ENCODE measurements at places on chromosomes 3 and 15.

GRCh38 chr15:49688135-49688790, 67.4 kb downstream of the DTWD1 start:
- DNase-seq: no peak

DNA sequence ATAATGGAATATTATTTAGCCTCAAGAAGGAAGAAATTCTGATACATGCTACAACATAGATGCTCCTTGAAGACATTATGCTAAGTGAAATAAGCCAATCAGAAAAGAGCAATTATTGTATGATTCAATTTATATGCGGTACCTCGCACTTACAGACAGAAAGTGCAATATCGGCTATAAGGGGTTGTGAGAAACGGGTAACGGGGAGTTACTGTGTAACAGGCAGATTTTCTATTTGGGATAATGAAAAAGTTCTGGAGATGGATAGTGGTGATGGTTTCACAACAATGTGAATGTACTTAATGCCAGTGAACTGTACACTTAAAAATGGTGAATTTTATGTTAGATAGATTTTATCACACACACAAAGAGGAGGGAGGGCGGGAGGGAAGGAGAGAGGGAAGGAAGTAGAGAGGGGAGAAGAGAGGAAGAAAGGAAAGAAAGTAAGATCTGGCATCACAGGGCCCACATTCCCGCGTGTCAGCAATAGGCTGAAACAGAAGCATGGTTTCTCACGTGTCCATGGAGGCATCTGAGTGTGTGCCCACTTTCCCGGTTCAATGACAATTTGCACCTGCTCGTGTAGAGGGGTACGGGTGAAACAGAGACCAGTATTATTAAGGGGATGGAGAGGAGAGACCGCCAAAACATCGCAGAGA, 700 bp upstream of the BLM start:
- DNase-seq: no peak

DNA sequence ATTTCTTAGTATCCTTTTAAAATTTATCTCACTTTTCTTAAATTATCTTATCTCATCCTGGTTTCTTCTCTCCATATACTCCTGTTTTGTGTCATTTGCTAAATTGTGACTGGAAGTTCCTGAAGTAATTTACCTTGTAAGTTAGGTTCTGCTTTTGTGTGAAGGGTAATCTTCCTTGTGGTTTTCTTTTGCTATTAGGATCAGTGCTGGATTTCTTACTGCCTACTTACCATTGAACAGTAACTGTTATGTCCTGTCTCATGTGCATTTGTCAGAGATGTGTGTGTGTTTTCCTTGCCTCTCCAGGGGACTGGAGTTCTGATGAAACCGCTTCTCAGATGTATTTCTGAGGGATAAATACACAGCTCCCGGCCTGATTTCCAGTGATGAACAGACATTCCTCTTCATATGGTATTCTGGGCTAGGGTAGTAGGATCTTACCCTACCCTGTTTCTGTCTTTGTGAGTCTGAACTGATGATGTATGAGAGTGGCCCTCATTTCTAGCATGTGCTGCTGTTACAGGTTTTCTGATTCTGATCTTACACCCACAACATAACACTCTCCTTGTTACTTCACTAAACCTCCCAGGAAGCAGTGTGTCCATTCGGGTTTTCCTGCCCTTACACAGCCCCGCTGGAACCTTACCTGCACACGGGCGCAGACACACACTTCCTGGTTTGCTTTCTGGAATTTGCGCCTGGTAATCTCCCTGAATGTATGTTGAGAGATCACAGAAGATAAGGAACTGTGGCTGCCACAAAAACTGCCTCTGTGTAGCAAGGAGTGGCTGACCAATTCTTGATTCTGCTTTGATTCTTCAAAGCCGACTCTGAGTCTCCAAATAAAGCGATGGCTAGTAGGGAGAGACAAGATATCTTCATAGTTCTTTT, 14.7 kb downstream of the PAK2 start:
- DNase-seq: no peak

GRCh38 chr15:84981711-84982300, at the start of gene PDE8A:
Gene PDE8A, plus strand, starts transcription at chr15:84981856. Its CDS starts 307 bp downstream, at chr15:84982163.
- no peak for DNase-seq

GRCh38 chr15:29333261-29333660, 63.6 kb upstream of the NSMCE3 start:
- no peak for DNase-seq

DNA sequence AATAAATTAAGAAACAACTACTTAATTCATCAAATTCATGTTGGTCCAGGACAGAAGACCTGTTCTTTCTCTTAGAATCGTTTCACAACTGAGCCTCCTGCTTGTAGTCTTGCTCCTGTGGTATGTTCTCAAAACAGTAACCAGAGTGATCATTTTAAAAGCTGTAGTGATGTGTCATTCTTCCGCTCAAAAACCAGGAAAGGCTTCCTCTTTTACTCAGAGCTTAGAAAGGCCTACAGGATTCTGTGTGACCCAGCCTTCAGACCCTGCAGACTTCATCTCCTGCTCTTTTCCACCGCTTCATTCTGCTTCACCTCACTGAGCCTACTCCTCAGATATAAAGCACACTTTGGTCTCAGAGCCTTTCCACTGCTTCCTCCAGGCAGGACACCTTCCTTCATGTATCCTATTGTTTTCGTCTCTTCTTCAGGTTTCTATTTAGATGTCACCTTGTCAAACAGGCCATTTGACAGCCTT, 22.7 kb downstream of the ST6GAL1 start:
- DNase-seq: no peak

DNA sequence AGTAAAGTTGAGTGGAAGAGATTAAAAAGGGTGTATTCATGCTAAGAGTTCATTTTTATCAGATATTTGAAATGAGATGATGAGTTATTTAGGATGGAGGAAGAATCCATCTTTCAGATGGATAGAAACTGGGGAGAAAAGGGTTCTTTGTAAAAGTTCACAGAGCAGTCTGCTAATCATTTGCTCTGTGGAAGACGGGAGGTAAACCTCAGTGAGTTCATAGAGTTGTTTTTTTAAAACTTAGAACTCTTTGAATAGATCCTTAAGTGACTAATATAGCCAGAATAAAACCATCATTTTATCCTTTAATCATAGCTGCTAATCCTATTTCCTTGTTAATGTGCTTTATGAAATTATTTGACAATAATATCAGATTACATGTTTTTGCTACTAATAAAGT, 5.1 kb downstream of the RASA2 start:
- DNase-seq: no peak

DNA sequence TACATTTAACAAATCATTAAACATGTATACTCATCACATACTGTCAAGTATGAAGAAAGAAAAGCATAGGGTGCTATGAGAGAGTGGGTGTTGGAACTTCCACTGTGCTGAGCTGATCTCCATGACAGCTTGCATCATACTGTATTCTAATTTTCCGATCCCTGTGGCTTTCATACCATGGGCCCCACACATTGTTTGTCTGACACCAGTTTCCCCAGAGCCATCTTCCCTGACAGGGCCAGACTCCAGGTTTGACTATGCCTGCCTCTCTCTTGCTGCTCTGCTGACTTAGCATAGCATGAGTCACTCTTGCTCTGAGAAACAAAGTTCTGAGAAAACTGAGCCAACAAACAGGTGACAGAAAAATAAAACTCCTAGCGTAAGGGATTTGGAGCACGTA, 37.0 kb upstream of the CASR start:
- DNase-seq: peak; percentile 28

DNA sequence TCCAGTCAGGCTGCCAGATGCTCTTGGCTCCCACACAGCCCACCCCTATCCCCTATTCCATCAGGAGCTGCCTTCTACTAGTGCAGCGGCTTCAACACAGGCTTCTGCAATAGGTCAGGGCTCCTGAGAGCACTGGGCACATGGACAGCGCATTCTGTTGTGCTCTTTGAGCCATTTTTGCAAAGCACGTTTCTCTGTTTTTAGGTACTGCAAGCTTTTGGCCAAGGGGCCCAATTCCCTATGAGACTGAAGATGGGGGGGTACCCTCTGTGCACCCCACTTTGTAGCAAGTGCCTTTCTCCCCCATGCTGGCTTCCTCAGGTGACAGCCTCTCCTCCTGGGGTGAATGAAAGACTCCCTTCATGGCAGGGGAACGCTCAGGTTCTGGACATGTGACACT, 31.2 kb downstream of the CHDH start:
- no peak for DNase-seq

GRCh38 chr15:74726774-74727164, 1.4 kb upstream of the CYP1A1 start:
- DNase-seq: no peak

DNA sequence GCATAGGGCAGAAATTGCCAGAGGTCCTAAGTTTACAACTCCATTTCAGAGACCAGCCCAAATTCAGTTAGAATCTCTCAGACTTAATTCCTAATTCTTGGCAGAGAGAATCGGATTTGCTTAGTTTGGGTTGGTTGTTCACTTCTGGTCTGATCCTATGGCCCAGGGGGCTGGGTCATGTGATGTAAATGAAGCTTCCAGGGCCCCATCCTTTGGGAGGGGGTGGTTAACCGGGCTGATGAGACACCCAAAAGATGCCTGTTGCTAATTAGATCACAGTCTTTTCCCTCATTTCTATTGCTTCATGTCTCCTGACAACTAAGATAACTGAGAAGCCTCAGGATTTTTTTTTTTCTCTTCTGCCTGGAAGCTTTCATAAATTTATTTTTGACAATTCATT, 11.1 kb upstream of the ZNF620 start:
- no peak for DNase-seq

DNA sequence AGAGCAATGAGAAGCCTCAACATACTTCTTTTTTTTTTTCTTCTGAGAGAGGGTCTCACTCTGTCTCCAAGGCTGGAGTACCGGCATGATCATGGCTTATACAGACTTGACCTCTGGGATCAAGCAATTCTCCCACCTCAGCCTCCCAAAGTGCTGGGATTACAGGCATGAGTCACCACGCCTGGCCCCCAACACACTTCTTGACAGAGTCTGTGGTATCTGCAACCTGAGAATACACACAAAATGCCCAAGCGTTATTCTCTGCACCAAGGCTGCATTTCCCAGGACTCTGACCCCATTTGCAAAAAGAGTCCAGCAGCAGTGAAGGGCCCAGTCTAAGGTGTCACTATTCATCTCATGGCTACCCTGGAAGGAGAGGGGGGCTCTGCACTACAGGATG, 42.7 kb upstream of the BLM start:
- no peak for DNase-seq

All from stimulated activated CD4-positive, alpha-beta T cell treated with anti-CD3 and anti-CD28 coated beads, Interleukin-12 subunit alpha, Interleukin-12 subunit beta, amount 100 ng/mL, for 4 hours (primary cell).